Stimulated activated CD8-positive, alpha-beta memory T cell treated with anti-CD3 and anti-CD28 coated beads, Interleukin-15, amount 100 ng/mL, for 48 hours (primary cell): ENCODE measurements at places on chromosomes 3 and 15.

- DNase-seq, result no peak
Measured at GRCh38 chr15:42338500-42338899, 20.8 kb upstream of the CAPN3 start.

DNA sequence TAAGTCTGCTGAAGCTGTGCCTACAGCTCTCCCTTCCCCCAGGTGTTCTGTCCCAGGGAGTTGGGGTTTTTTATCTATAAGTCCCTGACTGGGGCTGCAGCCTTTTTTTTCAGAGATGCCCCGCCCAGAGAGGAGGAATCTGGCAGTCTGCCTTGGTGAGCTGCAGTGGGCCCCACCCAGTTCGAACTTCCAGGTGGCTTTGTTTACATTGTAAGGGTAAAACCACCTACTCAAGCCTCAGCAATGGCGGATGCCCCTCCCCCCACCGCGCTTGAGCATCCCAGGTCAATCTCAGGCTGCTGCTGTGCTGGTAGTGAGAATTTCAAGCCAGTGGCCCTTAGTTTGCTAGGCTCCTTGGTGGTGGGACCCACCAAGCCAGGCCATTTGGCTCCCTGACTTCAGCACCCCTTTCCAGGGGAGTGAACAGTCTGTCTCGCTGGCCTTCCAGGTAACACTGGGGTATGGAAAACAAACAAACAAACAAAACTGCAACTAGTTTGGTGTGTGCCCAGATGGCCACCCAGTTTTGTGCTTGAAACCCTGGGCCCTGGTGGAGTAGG lies 189.4 kb downstream of the MFSD1 start:
- no peak for DNase-seq

GRCh38 chr15:31024330-31024729 lies 32.9 kb upstream of the MTMR10 start:
- no peak for DNase-seq

DNA sequence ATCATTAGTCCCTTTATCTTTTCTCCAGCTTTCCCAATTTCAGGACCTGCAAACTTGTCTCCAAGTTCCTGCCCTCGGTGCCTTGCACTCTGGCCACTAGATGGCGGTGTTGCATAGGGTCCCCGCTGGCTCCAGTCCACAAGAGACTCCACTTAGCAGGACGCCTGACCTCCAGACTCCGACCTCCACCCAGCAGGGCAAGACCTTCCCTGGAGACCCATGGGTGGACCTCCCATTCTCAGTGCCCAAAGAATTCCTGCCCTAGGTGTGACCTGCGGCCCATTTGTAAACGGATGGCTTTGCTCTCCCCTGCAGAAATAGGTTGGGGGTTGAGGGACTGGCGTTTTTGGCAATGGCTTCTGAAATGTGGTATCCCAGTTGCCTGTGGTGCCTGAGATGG lies 82.6 kb downstream of the LSM3 start:
- peak; percentile 45 for DNase-seq

GRCh38 chr3:193842029-193842798 lies 249.2 kb downstream of the OPA1 start:
- DNase-seq, result no peak
